ENCODE measurements at places on chromosomes 5 and 9. TPM values are rescaled to one million over a fixed set of nuclear protein-coding genes. Genes with fewer than 3 reads are reported as not detected.

DNA sequence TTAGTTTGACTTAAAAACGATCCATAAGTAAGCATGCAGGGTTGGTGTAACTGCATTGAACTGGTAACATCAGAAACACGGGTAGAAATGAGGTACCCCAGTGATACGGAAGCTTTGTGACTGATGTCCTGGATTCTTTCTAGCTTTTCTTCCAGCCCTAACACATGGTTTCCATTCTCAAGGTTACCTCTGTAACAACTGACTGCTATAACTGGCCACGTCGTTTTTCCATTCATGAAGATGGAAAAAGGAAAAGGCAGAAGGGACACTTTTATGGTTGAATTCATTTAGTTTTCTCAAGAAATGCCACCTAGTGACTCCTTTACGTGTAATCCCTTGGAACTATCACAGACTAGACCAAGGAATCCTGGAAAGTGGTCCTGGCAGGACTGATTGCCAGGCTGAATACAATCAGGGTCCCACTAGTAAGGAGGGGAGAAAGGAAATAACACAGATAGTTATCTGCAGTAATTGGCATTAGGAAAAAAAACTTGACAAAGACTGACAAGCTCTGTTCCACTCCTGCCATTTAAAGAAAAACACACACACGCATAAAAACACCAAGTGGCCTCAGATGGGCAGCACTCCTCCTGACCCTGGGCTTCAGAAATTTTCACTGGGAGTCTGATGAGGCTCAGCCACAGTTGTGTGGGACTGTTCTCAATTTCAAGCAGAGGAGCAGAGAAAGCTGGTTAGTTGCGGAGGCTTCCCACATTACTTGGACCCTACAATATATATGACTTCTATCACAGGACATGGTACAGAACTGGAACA lies 77.5 kb upstream of the ZNF169 start:
- DNase-seq, result no peak

GRCh38 chr5:161311146-161311708 lies 235.3 kb downstream of the GABRB2 start:
- no peak for DNase-seq

DNA sequence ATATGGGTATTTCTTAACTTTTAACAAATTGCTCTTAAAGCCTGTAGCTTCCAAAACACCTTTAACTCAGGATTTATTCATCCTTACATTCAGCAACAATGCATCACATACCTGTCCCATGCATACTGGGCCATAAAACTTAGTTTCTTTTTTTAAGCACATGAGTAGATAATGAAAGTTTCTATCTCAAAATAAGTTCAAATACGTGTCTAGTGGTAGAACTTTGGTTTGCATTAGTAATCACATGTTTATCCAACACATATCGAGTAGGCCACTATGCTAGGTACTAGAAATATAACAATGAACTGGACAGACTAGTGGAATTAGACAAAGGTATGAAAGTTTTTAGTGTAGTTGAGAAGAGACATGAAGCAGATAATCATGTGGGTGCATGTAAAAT lies 99.6 kb downstream of the DOCK2 start:
- DNase-seq, result no peak

- DNase-seq, result no peak
These were observed 133.0 kb downstream of the ZNF608 start for GRCh38 chr5:124613273-124613953.

DNA sequence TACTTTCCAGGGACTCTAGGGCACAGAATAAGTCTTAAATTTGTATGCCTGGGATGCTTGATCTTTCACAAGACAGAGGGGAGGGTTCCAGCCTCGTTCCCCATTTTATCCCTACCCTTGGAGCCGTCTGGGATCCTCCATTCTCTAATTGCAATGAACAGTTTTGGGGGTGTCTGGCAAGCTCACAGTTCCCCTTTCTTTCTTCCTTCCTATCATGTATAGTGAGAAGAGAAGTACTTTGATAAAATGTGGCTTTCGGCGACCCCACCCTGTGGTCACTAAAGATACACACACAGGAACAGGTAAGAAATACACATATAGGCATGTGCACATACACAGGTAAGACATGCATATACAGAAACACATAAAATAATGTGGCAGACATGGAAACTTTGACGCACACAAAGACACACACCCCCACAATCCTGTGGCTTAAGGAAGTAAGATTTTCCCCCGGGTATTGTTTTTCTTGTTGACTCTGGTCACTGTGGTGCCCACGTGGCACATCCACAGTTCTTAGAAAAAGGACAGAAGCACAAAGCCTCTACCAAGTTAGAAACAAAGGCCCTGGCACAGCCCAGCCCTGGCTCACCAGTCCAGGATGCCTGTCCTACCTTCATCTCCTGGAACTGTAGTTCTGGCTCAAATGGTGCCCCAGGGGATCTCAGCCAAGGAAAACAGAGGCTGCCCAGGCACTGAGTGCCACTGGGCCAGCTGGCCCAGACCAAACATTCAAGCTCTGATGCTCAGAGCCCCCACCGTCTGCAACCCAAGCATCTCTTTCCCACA lies 6.3 kb upstream of the SMU1 start:
- DNase-seq, result no peak

- DNase-seq, result no peak
These were observed 263.2 kb downstream of the DMAC1 start for GRCh38 chr9:7536310-7536939.

- no peak for DNase-seq
These were observed 87.8 kb upstream of the HSPA9 start for GRCh38 chr5:138663009-138663408.

GRCh38 chr5:173746047-173746646 lies 129.7 kb upstream of the BOD1 start:
- DNase-seq, result no peak

DNA sequence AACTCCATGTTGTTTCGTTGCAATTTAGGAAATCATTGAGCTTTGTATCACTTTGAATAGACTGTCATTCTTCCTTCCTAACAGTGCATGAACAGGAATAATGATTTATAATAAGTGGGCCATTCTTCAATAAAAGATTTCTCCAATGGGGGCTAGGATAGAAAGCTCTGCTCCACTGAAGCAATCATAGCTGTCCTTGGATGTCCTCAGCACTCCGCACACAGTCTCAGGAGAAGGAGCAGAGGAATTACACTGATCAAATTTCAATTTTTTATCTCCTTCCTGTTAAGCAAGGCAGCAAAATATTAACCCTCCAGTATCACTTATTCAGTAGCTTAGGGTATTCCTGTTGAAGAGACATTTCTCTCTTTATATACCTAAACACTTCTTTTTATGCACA lies 532.7 kb upstream of the ST8SIA4 start:
- DNase-seq, result no peak

- DNase-seq, result no peak
These were observed 98.3 kb downstream of the BASP1 start for GRCh38 chr5:17315710-17316221.

DNA sequence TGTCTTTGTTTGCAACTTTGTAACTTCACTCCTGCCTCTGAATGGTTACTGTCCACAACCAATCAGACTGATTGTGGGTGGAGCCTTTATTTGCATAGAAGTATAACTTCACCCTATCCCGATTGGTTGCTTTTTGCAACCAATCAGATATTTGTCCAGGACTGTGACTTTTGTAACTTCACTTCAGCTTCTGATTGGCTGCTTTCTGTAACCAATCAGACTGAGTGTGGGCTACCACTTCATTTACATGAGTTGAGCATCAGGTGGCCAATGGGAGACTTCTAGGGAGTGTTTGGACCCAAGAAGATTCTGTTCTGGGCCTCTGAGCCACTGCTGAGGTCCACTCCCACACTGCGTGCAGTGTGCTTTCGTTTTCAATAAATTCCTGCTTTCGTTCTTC lies 1810.7 kb upstream of the CDH6 start:
- DNase-seq, result no peak

- no peak for DNase-seq
These were observed 6.2 kb upstream of the TNFSF8 start for GRCh38 chr9:114936581-114936980.

DNA sequence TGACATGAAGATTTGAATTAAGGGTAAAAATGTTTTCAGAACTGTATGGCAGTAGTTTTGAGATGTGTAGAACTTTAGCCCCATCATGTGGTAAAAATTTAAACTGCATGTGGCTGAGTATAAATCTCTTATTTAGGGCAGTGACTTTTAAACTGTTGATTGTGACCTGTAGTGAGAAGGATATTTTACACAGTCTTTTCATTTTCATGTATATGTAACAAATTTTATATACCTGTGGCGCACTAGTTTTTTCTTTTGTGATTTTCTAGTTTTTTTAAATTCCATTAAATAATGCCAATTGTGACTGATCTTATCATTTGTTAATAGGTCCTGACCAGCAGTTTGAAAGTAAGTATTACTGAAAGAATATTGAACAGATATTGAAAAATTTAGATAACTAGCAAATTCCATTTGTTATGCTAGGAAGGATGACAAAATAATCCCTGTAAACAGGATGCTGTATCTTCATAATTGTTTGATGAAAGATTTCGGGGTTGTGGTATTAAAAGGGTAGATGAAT lies 47.2 kb downstream of the GPBP1 start:
- DNase-seq, result peak; percentile 80

GRCh38 chr5:143882520-143882919 lies 70.6 kb downstream of the HMHB1 start:
- DNase-seq, result no peak

- no peak for DNase-seq
These were observed 264.6 kb downstream of the TMEM167A start for GRCh38 chr5:82812575-82812974.

DNA sequence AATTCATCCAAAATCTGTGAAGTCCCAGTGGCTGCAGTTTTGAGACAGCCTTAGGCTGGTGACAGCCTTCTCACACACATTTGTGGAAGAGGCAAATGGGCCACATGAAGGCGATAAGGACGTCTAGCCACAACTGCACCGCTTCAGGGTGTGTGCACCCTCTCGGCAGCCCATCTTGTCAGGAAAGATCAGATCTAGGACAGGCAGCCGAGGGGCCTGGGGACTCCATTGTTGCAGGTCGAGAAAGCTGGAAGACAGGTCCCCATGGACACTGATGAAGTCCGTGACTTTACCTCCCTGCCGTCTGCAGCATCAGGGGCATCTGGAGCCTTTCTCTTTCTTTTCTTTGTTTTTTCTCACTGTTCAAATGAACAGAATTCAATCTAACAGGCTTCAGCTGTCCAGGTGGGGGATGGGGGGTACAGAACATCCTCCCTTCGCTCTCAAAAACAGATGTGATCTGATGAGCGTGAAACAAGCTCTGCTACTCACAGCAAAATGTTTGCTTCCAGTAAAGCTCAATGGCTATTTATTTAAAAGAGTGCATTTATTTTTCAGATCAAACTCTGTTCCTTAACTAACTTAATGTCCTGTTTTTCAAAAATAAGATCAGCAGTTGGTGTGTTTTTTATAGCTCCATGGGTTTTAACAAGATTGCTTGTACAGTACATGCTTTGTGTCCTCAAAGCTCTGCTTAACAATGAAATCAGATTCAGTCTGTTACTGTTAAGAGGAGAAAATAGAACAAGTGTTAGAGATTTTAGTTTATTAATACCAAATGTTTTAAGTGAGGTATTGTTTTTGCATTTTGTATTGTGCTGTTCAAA lies 111.8 kb upstream of the OTULINL start:
- no peak for DNase-seq

DNA sequence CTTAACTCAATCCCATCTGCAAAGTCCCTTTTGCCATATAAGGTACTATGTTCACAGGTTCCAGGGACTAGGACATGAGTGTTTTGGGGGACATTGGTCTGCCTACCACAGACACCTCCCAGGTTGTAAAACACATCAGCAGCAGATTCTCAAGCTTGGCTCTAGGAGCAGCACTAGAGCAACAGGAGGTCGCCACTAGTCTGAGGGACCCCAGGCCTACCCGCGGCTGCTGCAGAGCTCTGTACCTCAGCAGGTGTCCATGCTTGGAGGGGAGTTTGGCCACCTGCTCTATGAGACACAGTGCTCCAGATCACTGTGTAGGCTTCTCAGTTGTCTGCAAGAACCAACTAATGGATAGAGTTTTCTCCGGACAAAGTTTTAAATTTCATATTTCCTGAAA lies 262.2 kb upstream of the ARRDC3 start:
- DNase-seq, result no peak

GRCh38 chr9:28808042-28808441 lies 1234.8 kb upstream of the C9orf72 start:
- no peak for DNase-seq

GRCh38 chr9:71648453-71648852 lies 119.9 kb downstream of the CEMIP2 start:
- no peak for DNase-seq

- no peak for DNase-seq
These were observed 252.7 kb downstream of the EFNA5 start for GRCh38 chr5:107418071-107418470.

- no peak for DNase-seq
These were observed 150.2 kb upstream of the PHYKPL start for GRCh38 chr5:178382754-178383164.

GRCh38 chr9:106432631-106433030 lies 430.3 kb upstream of the ZNF462 start:
- no peak for DNase-seq

DNA sequence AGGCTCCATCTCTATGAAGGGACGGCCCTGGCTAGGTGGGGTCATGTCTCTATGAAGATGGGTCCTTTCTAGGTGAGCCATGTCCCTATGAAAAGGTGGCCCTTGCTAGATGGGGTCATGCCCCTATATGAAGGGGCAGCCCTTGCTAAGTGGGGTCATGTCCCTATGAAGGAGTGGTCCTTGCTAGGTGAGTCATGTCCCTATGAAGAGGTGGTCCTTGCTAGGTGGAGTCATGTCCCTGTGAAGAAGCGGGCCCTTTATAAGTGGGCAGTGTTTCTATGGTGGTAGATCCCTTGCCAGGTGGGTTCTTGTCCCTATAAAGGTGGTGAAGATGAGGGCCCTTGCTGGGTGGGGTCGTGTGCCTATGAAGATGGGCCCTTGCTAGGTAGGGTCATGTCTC lies 283.0 kb upstream of the IRX2 start:
- no peak for DNase-seq

DNA sequence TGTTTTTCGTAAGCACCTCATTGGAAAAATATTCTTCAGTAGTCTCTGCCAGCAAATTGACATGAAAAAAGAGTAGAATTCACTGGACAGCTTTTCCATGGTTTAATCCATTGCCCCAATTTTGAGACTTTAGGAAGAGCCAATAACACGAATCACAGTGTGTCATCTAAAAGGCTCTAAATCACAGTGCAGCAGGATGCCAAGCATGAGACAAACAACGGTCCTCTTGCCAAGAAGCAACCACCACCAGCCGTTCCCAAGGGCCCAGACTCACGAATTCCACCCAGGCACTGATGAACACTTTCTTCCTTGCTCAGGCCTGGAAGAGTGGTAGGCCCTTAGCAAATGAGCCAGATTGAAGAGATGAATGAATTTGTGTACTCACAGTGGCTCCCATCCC lies 18.3 kb upstream of the IRX4 start:
- no peak for DNase-seq

Gene PARP8
- 24.7 TPM for total RNA-seq

Gene LCN1
- not detected for total RNA-seq

Gene ARHGEF28
- total RNA-seq, result 83.9 TPM

Gene FOXD4
- not detected for total RNA-seq

Gene RANBP3L
- total RNA-seq, result 21.6 TPM

Gene AHRR
- total RNA-seq, result not detected

Gene SCGB3A1
- total RNA-seq, result not detected

Gene SGCD
- 13.5 TPM for total RNA-seq

Gene TMEM215
- total RNA-seq, result 18.6 TPM

Gene ZFP2
- total RNA-seq, result 6.0 TPM

Gene GABRB2
- 2.3 TPM for total RNA-seq

Gene SLC9A3
- total RNA-seq, result 23.2 TPM

Gene PRLR
- 4.8 TPM for total RNA-seq

Gene C5
- total RNA-seq, result 21.1 TPM

Gene PCDHA9
- 0.44 TPM for total RNA-seq

All from tibial nerve (tissue), 4 donors.